ENCODE measurements at places on chromosomes 5 and 9. TPM values are rescaled to one million over a fixed set of nuclear protein-coding genes. Genes with fewer than 3 reads are reported as not detected.

Gene CDK9
- 77.0 TPM for total RNA-seq

- H3K27ac ChIP-seq = no peak overlapping the region
- H3K27me3 ChIP-seq = peaks cover 45% of the 10 kb centered on the region
- H3K36me3 ChIP-seq = peaks cover 9% of the 10 kb centered on the region
- no peak overlapping the region for H3K4me3 ChIP-seq
- peaks cover 45% of the 10 kb centered on the region for H3K4me1 ChIP-seq
Measured at GRCh38 chr5:54177058-54177457, 133.3 kb downstream of the ARL15 start.

Gene UGT3A1
- not detected for total RNA-seq

Gene NIPSNAP3A
- total RNA-seq = 14.6 TPM

DNA sequence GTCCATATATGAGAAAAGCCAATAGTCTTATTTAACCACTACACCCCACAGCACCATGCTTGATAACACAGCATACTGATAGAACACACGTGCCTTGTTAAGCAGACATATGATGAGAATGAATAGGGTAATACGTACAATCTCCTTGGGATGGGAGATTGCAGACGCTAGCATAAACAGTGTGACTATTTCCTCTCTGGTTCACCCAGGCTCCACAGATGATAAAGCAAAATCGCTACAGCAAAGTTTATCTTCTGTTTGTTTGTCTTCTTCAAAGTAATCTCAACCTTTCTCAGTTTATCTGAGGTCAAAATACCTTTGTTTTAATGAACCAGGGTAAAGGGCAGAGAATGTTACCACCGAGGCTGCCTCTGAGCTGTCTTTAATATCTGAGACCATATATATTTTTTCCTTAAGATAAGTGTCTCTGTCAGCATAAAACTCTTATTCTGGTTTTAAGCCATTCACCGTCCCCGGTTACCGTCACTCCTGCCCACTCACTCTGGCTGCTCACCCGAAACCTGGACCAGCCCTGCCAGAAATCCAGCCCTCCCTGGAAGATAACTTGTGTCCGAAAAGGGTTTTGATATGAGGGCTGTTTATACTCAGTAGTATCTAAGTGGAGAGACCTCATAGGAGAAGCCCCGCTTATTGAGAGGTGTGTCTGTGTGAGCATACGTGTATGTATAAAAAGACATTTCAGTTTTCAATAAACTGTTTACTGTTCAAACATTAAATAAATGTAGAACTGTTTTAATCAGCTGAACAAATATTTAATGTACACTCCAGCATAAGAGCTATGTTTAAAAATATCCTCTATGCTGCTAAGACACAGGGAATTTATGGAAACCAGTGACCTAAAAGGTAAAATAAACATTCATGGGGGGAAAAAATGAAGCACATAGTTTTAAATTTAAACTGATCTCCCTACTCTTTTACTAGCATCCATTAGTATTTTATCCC lies 465.4 kb downstream of the RASEF start:
- no peak overlapping the region for H3K27ac ChIP-seq
- no peaks in the 10 kb centered on the region for H3K36me3 ChIP-seq
- peaks cover 6% of the 10 kb centered on the region for H3K27me3 ChIP-seq
- H3K4me1 ChIP-seq = peaks cover 6% of the 10 kb centered on the region
- no peak for DNase-seq
- no peak overlapping the region for H3K4me3 ChIP-seq

DNA sequence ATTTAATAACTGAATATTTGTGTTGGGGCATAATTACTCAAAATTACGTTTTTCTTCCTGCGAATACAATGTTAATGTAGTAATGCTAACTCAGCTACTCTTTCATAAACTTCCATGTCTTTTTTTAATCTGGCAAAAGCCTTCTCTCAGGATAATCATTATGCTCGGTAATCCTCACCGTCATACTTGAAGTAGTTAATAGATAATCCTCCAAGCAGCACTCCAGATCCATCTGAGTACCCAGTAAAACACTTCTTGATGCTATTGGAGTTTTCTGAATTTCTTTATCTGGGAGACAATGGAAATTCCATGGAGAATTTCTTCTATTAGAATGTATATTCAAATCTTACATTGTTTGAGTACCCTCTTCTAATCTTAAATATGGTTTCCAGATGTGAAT lies 34.3 kb downstream of the PARP8 start:
- H3K27ac ChIP-seq = no peak overlapping the region
- H3K4me1 ChIP-seq = no peaks in the 10 kb centered on the region
- no peak for DNase-seq
- H3K4me3 ChIP-seq = no peak overlapping the region
- no peaks in the 10 kb centered on the region for H3K36me3 ChIP-seq

- no peak overlapping the region for H3K4me3 ChIP-seq
Measured at GRCh38 chr9:32742296-32742695, 41.0 kb upstream of the TMEM215 start.

GRCh38 chr5:16489322-16489791 lies 23.8 kb upstream of the ZNF622 start:
- no peak overlapping the region for H3K27ac ChIP-seq
- no peaks in the 10 kb centered on the region for H3K27me3 ChIP-seq
- no peak overlapping the region for H3K4me3 ChIP-seq
- DNase-seq = no peak
- no peaks in the 10 kb centered on the region for H3K36me3 ChIP-seq

DNA sequence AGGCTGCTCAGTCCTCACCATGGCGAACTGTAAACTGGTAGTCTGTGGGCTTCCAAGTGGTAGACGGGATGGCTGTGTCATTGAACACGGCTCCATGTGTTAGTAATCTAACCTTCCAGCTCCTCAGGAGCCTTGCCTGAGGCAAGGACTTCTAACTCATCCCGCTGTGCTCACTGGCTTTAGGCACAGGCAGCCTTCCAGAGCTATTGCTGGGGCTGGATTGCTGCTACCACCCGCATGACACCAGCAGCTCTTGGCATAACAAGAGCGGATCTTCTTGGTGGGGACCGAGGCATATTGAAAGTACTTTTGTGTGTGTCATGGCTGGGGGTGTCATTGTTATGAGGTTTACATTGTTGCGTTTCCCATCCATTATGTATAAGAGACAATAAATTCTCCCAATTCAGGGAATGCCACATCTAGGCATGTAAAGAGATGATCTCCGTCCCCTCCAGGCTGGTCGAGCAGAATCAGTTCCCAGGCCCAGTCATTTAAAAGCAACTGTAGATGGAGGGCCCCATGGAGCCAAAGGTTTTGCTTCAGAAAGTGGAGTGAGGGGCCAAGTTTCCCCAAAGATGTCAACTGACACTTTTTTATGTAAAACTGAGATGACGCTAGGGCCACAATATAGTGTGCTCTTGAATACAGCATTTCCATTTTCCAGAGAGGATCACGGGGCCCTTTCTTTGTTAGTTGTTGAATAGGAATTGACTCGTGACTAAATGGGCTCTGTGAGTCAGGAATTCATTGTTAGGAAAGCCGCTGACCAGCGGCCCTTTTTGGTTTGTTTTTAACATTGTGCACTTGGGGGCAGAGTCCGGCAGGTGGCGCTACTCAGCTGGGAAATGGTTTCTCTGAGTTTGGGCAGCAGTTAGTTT lies 759.5 kb downstream of the TAF11L14 start:
- H3K4me1 ChIP-seq = peaks cover 28% of the 10 kb centered on the region
- DNase-seq = peak; percentile 88
- no peaks in the 10 kb centered on the region for H3K27me3 ChIP-seq
- peaks cover 2% of the 10 kb centered on the region for H3K36me3 ChIP-seq
- H3K27ac ChIP-seq = peak overlapping the region; percentile 97
- H3K4me3 ChIP-seq = peak overlapping the region; percentile 45

Gene CCDC152
- total RNA-seq = not detected

DNA sequence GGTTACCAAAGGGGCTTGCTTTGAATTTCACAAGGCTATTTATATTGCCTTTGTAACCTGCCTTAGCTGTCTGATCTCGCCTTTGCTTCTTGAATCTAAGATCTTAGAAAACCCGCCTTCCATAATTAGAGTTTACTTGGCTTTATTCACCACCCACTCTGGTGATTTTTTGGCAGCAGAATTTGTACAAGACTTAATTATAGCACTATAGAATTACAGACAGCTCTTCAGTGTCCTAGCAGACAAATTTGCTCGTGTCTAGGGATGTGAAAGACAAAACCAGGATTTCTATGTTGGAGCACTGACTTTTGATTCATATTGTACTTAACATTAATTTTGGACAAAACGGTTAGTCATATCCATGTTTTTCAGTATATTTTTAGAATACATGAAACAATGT lies 306.6 kb downstream of the ADGRV1 start:
- no peaks in the 10 kb centered on the region for H3K27me3 ChIP-seq
- no peak for DNase-seq
- H3K4me3 ChIP-seq = no peak overlapping the region
- H3K4me1 ChIP-seq = peaks cover 3% of the 10 kb centered on the region

DNA sequence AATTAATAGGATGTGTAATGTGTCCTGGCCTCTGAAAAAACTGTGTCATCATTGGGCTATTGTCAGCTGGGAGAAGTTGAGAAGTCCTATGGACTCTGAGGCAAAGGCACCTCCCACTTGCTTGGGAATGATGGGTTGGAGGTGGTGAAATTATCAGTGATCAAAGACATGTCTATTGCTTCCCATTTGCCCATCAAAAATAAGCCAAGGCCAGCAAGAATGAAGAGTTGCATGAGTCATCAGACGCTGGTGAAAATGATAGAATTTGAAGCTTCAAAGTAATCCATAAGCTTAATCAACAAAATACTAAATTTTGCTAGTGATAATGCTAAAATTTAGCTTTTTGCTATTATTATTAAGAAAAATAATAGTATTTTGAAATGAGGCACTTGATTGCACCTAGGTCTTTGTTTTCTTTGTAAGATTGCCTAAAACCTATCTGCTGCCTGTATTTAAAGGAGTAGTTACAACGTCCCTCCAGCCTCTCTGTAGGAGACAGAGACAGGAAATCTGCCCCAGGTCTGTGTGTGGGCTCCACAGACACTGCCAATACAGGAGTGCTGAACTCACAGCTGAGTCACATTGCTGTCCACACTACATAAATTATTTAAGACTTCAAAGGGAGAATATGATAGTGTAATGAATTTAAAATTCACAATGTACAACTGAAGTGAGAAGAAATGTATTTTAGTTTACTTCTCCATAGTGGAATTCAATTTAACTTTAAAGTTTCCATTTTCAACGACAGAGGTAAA lies 48.4 kb upstream of the APC start:
- DNase-seq = no peak
- H3K27ac ChIP-seq = no peak overlapping the region
- H3K4me3 ChIP-seq = no peak overlapping the region
- H3K4me1 ChIP-seq = peaks cover 8% of the 10 kb centered on the region
- H3K27me3 ChIP-seq = no peaks in the 10 kb centered on the region
- H3K36me3 ChIP-seq = no peaks in the 10 kb centered on the region

Gene SPINK5
- total RNA-seq = 10.6 TPM

Measured in neural crest cell (in vitro differentiated cells).